ENCODE measurements at places on chromosomes 5 and 9. TPM values are rescaled to one million over a fixed set of nuclear protein-coding genes. Genes with fewer than 3 reads are reported as not detected.

Gene UBE2R2
- polyA plus RNA-seq, result 27.2 TPM

Gene PLCXD3
- polyA plus RNA-seq, result not detected

- no peak for DNase-seq
Measured at GRCh38 chr9:129218918-129219317, 40.9 kb upstream of the IER5L start.

DNA sequence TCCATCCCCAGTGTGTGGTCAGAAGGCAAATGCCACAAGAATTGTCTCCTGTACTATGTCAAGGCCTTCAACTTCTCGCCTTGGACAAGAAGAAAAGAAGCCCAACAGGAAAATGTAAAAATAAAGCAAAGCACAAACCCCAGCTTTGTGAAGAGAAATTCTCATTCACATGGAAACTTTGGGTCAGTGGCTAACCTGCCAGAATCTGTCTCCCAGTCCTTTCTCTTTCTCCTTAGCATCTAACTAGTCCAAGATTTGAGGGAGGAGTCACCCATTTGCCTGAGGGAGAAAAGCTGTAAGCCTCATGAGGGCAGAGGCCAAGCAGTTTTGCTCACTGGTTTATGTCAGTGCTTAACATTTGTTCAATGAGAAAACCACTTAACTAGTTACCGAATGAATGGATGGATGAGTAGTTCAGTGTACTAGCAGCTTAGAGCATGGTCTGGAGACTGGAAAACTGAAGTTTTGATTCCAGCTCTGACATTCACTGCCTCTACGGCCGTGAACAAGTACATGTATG is 36.0 kb downstream of the ADAM19 start:
- no peak for DNase-seq

All from B cell (primary cell).